ENCODE measurements at places on chromosomes 7 and 10.
A peak's percentile ranks its signal among the peaks of the same experiment; 100 is the strongest.

DNA sequence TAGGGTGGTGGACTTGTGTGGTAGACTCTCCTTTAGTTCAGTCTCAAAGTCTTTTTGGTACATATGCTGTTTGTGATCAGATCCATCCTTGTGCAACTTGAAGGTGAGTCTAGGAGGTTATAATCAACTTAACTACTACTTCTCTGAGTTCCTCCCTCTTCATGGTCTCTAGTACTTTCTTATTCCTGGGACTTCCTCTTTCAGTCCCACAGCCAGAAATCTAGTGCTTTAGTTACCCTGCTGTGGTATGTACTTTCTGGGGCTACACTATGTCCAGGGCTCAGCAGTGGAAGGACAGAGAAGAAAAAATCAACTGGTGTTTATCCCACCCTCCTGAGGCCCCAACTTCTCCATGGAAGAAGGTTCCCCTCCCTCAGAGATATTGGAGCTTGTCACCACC, 19.4 kb upstream of the ATAD1 start:
- DNase-seq = no peak

- no peak for DNase-seq
These were observed 8.5 kb upstream of the KNDC1 start for GRCh38 chr10:133151543-133151972.

DNA sequence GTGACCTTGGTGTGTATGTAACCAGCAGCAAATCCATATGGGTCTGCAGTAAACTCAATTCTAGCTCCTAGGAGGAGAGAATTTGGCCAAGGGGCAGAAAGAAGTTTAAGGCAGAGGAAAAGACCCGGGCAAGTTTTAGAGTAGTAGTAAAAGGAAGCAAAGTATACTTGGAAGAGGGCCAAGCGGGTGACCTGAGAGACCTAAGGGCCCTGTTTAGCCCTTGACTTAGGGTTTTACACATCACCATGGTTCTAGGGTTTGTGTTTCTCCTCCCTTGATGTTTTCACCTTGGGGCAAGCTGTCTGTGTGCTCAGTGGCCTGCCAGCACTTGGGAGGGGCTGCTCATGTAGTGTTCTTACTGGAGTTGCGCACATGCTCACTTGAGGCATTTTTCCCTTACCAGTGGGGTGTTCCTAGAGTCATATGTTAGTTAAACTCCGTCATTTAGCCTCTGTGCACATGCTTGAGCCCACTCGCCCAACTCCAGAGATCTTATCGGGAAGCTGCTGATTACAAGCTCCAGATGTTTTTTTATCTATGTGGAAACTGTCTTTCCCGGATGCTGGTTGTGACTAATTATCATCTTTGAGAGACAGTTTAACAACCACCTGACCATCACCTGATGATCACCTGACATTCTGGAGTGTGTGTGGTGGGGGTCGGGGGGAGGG, 137.6 kb upstream of the PRSS1 start:
- DNase-seq = no peak

DNA sequence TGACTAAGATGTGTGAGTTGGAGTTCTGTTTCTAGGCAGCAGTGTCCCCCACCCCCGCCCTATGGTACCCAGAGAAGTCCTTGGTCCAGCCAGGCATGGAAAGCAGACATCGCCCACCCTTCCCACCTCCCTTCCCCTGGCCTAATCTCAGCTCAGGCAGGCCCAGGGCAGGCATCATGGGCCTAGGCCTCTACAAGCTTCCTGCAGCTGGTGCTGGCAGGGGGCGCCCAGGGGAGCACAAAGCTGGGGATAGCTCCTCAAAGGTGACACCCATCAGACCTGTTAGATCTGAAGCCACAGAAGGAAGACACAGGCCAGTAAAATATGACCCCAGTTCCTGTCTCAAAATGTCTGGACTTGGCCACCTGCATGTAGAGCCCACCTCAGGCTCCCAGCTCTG, 18.9 kb upstream of the UNC5B start:
- no peak for DNase-seq

- no peak for DNase-seq
These were observed 75.1 kb upstream of the SRRM3 start for GRCh38 chr7:76126632-76127031.

GRCh38 chr10:123721441-123722049, 55.4 kb downstream of the GPR26 start:
- no peak for DNase-seq

DNA sequence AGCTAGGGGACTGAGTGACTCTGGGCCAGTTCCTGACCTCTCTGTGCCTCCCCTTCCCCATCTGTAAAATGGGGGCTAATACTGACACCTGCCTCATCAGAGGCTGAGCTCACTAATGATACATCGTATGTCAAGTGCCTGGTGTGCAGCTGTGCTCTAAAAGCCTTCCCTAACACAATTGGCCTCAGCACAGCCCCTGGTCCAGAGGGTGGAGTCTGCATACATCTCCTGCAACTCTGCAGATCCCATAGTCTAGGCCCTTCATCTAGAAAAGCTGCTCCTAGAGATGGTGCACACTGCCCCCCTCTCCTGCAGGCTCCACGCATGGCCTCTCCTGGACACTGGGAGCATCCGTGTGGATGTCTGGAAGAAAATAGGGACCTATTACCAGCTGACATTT, 255.0 kb downstream of the RPS24 start:
- no peak for DNase-seq

GRCh38 chr7:37449621-37450020, 957 bp upstream of the ELMO1 start:
- DNase-seq = no peak

- no peak for DNase-seq
These were observed 51.7 kb upstream of the IFRD1 start for GRCh38 chr7:112398534-112398933.

- no peak for DNase-seq
These were observed 118.5 kb downstream of the RAB11FIP2 start for GRCh38 chr10:117928281-117928680.

DNA sequence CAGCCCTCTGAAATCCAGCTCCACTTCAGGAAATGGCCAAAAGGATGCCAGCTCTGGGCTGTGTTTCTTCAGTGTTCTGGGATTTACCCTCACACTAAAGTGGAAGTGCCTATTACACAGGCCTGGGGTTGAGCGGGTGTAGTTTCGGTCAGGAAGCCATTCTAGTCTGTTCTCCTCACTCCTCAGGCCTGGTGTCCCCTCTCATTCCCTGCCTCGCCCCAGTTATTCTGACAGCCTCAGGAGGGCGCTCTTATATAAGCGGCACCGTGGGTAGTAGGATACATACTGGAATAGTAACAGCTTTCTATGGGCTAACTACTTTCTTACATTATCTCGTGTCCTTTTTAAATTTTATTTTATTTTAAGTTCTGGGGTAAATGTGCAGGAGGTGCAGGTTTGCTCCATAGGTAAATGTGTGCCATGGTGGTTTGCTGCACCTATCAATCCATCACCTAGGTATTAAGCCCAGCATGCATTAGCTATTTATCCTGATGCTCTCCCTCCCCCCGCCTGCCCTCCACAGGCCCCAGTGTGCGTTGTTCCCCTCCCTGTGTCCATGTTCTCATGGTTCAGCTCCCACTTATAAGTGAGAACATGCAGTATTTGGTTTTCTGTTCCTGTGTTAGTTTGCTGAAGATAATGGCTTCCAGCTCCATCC, 12.2 kb upstream of the LGI1 start:
- no peak for DNase-seq

GRCh38 chr7:77497079-77497478, 40.0 kb upstream of the PTPN12 start:
- no peak for DNase-seq

GRCh38 chr7:23622506-23622925, 25.3 kb downstream of the CCDC126 start:
- no peak for DNase-seq

DNA sequence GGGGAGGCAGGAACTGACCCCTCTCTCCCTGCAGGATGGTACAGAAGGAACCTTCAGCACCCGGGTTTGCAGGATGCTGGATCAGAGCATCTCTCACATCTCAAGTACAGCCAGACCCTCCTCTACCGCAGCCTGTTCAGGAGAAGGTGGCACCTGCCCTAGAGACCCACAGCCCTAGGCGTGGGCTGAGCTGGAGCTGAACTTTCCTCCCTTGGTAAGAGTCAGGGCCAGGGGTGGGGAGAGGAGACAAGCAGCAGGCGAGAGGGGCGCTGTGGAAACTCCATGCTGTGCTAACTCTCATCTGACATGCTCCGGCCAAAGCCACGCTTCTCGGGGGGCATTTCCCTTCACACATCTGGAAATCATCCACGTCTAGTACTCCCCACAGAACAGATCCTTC, 154.4 kb downstream of the DIP2C start:
- no peak for DNase-seq

- DNase-seq = no peak
These were observed 3.1 kb downstream of the KLLN start for GRCh38 chr10:87860156-87860795.

GRCh38 chr7:106114716-106115383, 2.7 kb upstream of the SYPL1 start:
- no peak for DNase-seq

DNA sequence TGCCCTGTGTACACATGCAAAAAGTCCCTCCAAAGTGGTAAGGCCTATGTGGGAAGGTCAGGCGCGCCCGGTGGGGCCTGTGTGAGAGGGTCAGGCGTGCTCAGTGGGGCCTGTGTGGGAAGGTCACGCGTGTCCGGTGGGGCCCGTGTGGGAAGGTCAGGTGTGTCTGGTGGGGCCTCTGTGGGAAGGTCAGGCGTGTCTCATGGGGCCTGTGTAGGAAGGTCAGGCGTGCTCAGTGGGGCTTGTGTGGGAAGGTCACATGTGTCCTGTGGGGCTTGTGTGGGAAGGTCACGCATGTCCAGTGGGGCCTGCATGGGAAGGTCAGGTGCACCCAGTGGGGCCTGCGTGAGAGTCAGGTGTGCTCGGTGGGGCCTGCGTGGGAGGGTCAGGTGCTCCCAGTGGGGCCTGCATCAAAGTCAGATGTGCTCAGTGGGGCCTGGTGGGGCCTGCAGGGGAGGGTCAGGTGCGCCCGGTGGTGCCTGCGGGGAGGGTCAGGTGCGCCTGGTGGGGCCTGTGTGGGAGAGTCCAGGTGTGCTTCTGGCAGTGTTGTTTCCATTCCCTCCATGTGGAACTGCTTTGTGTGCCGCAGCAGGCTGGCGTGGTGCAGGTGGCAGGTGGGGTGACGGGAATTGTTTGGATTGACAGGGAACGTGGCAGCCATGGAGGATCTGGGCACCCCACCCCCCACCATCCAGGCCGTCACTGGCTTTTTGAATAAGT, 15.4 kb downstream of the LRRC27 start:
- DNase-seq = no peak

DNA sequence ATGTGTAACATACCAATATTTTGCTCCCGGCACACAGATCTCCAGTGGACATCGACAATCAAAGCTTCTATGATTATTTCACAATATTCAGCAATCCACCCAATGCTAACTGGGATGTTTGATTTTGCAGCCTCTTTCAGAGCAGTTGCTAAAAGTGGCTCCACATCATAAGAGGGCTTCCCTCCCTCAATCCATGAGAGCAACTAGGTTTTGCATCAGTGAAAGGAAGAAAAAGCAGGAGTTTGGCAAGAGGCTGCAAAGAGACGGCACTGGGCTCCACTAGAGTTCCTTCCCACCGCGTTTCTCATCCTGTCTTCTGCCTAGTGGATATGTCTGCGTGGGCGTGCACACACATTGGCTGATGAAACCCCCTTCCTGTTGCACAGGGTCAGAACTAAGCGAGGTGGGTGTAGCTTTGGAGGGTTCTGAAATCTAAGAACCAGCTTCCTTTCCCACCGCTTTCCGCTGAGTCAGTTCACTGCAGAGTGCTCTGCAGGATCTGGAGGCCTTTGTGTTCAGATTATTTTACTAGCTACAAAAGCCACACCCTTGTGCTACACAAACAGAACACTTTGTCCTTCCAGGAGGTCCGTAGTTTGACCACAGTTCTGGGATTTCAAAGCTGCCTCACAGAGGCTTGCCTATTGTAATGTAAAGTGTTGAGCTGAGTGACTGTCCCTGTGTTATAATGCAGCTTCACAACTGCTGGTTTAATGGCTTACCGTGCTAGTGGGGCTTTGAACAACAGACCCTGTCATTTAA, 28.1 kb downstream of the ARL4A start:
- peak; percentile 29 for DNase-seq

DNA sequence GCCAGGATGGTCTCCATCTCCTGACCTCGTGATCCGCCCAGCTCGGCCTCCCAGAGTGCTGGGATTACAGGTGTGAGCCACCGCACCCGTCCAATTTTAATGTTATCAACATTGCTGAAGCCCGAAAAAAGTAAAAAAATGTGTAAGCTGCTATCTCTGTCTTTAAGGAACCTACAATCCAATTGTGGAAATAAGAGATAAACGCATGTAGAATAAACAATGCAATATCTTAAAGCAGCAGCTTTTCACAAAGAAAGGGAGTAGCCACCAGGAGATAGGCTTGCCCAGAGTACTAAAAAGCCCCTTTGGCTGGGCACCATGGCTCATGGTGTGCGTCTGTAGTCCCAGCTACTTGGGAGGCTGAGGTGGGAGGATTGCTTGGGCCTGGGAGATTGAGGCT, 282.9 kb upstream of the LYZL1 start:
- no peak for DNase-seq

- DNase-seq = no peak
These were observed 387.3 kb downstream of the TNS3 start for GRCh38 chr7:47194516-47195057.

GRCh38 chr7:36871863-36872262, 147.6 kb upstream of the AOAH start:
- DNase-seq = no peak

- no peak for DNase-seq
These were observed 1.2 kb downstream of the ANTXRL start for GRCh38 chr10:46287846-46288477.

- DNase-seq = no peak
These were observed 13.2 kb upstream of the TRA2A start for GRCh38 chr7:23544913-23545354.

DNA sequence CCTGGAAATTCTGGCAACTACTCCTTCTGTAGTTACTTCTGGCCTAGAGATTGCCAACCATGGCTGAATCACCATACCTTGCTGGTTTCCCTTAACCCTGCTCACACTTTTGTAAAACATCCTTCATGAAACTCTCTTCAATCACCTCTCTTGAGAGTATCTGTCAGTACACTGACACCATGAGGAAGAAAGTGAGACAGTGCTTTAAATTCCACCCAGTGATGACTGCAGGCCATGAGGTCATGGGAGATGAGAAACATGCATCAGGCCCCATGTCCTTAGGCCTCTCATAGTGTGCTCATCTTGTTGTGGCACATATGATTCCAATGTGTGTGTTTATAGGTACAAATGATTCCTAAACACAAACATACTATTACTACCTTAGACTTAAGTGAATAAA, 24.6 kb upstream of the NAMPT start:
- no peak for DNase-seq

- DNase-seq = no peak
These were observed 11.1 kb upstream of the CALML5 start for GRCh38 chr10:5510281-5511072.

DNA sequence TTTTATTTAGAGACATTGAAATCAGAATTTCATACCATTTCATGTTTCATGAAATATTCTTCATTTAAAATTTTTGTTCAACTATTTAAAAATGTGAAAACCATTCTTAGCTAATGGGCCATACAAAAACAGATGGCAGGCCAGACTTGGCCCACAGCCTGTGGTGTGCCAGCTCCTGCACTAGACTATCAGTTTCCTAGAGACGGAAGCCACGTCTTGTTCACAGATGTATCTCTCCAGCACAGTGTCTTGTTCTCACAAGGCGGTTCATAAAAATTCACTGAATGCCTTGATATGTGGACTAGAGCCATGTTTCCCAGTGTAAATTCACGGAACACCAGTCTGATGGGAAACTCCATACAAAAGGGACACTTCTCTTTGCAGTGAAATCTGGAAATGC, 216.0 kb downstream of the KCNMA1 start:
- no peak for DNase-seq
